ENCODE measurements at places on chromosomes 6 and 20.

DNA sequence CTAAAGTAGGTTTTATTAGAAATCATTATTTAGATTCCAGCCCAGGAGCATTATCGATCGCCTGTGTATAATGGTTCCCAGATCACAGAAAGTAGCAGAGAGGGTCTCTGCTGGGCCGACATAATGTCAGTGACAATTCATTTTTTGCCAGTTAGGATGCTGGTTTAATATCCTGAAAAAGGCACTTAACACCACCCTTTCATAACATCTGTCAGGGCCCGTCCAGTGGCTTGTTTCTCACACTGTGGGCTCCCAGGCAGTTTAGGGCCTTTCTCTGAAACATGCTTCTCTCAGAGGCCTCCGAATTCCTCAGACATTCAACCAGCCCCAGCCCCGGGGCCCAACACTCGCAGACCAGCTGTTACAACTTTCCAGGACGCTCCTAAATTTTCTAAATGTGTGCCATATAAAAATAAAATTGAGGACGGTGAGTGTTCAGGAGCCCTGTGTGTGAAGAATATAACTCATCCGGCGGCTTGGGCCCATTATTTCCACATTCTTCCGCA lies 108.6 kb upstream of the EYA4 start:
- DNase-seq: no peak

DNA sequence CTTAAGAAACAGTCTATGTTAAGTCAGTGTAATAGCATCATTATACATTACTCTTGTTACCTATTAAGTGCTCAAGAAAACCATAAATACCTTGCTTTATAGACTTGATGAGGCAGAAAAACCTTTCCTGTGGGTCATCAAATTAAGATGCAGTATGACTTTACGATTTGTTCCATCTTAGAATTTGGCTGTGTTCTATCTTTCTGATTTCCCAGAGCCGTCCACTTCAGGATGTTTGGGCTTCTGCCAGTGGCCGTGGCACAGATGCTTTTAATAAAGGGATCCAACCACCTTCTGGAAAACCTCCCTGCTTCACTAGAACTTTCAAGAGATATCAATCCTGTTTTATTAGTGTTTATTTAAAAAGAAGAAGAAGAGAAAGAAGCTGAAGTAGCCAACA lies 71.2 kb downstream of the PDE7B start:
- peak; percentile 90 for DNase-seq

GRCh38 chr6:18352001-18352400 lies 35.1 kb upstream of the RNF144B start:
- no peak for DNase-seq

DNA sequence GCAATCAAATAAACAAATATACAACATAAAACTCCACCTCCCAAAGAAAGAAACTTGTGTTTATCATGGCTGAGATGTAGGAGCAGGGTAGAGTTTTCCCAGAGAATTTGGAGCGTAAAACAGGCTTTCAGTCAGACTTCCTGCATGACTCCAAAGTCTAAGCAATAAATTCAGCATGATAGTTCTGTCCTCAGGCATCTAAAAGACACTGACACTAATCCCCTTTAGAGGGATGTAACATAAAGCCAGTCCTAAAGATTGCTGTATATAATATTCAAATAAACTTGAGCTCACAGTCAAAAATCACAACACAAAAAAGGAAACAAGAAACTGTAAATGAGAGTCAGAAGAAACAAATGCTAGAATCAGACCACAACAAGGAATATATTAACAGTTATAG lies 234.4 kb downstream of the CENPW start:
- DNase-seq: no peak

DNA sequence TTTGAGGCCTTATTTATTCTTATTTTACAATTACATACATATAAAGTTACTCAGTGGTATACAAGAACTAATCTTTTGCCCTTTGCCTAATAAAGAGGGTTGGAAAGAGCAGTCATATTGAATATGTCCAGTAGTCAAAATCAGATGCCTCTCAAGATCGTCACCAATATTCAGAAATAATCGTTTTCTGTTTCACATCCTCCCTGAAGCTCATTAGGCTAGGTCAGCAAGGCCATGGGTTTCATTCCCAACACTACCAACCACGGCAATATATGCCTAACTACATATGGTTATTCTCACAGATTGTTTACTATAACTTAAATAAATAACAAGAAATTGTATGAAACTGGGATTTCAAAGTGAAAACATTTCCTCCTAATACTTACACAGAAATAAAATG lies 167.2 kb upstream of the MANEA start:
- no peak for DNase-seq
